Kidney epithelial cell (primary cell): ENCODE measurements at places on chromosomes 5 and 9. TPM values are rescaled to one million over a fixed set of nuclear protein-coding genes. Genes with fewer than 3 reads are reported as not detected.

- no peak for DNase-seq
Observed at GRCh38 chr5:59139695-59140094, 556.8 kb downstream of the RAB3C start.

- no peak for DNase-seq
Observed at GRCh38 chr5:173857234-173857633, 30.9 kb upstream of the CPEB4 start.

DNA sequence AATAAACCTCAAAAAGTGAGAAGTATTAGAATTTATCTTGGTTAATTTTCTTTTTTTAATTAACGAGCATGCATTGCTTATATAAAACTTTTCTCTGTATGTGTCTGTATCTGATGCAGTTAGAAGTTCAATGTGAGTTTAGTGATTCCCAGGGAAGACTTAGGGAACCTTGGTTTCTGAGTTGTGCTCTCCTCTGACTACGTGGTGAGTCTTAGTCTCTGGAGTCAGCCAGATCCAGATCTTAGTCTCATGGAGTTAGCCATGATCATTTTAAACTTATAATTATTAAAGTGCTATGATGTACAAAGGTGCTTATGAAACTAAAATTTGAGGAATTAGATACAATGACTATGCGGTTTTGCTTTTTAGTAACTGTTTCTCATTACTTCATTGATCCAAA is 285.3 kb upstream of the DMRT1 start:
- DNase-seq, result no peak

The RASGEF1C gene
- total RNA-seq, result 0.13 TPM in 1 of 2 replicates, not detected in the other
